ENCODE measurements at places on chromosomes 12 and 14.

DNA sequence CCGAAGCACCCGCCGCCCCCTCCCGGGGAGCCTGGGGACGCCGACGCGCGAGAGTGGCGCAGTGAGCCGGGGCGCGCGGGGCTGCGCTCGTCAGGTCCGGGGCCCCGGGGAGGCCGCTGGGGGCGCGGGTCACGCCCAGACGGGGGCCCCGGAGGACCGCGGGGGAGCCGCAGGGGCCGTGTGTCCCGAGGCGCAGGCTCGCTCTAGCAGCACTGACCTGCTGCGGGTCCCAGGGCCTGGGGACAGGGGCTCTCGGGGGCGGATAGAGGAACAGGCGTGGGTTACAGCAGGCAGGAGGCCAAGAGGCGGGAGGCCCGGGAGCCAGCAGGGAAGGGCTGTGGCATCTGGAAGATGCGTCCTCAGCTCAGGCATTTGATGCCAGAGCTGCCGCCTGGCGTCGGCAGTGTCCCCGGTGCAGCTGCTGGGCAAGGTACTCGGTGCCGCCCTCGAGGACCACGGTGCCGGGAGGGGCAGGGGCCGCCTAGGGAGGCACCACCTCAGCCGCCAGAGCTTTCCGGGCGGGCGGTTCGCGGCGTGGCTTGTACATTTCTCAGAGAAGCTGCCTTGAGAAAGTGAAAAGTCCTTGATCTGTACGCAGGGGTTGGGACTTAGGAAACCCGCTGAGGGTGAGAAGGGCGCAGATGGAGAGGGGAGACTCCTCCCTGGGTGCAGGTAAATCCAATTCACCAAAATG is 1.2 kb downstream of the WNT5B start:
- DNase-seq = no peak

- DNase-seq = no peak
Measured at GRCh38 chr14:100777818-100778525, 47.9 kb upstream of the MEG3 start.

DNA sequence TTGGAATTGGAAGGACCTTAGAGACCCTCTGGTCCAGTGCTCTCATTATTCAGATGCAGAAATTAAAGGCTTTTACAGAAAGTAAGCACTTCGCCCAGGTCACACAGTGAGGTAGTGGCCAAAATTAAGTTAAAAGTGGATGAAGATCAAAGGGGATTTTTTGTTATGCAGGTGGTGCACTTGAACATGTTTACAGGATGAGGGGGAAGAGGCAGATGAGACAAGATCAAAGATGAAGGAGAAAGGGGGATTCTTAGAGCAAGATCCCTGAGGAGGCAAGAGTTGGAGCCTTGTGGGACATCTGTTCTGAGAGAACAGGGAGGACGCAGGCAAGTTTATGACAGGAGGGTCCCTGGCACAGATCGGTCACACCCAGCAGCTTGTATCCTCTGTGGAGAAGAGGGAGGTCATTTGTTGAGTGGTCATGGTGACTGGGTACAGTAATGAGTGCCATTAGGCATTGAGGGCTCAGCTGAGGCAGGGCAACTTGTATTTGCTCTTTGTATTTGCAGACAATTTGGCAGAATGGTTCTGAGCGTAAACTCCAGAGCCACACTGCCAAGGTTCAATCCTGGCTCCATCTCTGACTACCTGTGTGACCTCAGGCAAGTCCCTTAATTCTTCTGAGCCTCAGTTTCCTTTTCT is 84.0 kb downstream of the BORCS5 start:
- DNase-seq = no peak

DNA sequence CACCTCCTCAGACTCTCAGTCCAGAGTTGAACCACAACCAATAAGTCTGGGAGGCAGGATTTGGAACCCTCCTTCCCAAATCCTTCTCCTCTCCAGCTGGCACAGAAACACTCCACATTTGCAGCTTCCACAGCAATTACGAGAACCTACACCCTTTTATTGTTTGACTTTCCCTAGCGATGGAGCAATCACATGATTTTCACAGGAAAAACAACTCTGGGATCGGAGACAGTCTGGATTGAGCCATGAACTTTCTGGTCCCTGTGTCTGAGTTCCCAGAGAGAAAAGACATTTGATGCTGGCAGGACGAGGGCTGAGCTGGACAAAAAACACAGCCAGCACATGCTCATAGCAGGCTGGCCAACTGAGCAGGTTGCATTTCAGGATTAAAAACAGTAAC is 49.0 kb upstream of the STON2 start:
- no peak for DNase-seq

DNA sequence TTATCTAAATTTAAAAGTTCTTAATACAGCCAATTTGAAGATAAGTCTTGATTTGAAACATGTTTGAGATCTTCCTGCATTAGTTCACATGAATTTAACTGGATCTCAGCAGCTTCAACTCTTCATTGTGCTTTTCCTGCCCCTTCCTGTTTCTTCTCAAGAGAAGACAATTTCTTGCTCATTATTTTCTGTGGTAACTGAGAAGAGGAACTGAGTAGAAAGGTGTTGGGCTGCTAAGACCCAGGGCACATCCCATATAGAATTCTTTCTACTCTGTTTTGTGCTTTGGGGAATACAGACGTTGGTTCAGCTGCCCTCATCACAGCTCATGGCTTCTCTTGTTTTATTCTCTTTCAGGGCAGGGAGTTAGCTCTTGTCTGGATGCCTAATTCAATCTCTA is 110.2 kb downstream of the SNAPC1 start:
- no peak for DNase-seq
